BJ (cell line): ENCODE measurements at places on chromosomes 6 and 20.

GRCh38 chr20:47776639-47777038, 8.6 kb downstream of the SULF2 start:
- DNase-seq, result no peak

GRCh38 chr20:52847029-52847660, 125.0 kb upstream of the TSHZ2 start:
- no peak for DNase-seq

DNA sequence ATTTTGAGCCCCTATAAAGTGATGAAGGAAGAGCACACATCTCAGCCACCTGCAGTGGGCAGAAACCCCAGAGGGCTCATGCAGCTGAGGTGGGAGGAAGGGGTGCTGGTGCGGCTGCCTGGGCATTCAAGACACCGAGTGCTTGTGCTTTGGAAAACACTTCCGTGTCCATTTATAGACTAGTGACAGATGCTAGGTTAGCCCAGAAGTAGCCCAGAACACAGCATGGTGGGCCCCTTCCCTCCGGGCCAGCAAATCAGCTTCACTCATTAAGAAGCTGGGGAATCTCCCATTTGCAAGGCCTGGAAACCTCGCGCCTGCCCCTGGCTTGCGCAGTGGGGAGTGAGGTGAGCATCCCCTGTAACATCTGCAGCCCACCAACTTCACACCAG, 12.9 kb downstream of the BEND3 start:
- DNase-seq, result no peak

DNA sequence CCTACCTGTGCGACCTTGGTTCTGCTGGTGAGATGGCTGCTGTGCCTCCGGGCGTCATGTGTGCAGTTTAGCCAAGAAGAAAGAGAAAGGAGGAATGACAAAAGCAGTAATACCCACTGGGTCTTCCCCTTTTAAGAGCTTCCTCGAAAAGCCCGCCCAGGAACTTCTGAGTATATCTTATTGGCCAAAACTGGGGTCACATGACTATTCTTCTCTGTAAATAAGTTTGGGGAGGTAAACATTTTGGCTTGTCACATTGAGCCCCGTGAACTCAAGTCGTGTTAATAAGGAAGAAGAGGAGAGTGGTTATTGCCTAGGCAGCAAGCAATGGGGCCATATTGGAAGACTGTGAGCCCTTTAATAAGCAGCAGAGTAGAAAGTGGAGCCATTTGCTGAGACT, 130.4 kb upstream of the ECI2 start:
- no peak for DNase-seq

DNA sequence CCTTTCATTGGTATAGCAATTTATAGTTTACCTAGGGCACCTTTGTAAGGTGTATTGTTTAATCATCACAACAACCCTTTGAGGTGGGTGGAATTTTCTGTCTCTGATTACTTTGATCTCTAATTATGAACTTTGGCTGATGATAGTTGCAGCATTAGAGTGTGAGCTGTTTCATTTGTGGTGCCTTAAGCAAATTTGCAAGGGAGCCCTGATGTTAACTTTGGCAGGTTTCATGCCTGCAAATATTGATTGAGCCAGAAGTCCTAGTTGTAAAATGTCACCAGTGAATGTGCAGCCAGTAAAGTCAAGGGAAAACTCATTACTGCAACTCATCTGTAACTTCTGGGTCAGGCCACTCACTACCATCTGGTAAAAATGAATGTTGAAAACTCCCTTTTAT, 29.8 kb downstream of the CTNNBL1 start:
- no peak for DNase-seq

- no peak for DNase-seq
Measured at GRCh38 chr6:106924694-106925523, 49.6 kb downstream of the CD24 start.

DNA sequence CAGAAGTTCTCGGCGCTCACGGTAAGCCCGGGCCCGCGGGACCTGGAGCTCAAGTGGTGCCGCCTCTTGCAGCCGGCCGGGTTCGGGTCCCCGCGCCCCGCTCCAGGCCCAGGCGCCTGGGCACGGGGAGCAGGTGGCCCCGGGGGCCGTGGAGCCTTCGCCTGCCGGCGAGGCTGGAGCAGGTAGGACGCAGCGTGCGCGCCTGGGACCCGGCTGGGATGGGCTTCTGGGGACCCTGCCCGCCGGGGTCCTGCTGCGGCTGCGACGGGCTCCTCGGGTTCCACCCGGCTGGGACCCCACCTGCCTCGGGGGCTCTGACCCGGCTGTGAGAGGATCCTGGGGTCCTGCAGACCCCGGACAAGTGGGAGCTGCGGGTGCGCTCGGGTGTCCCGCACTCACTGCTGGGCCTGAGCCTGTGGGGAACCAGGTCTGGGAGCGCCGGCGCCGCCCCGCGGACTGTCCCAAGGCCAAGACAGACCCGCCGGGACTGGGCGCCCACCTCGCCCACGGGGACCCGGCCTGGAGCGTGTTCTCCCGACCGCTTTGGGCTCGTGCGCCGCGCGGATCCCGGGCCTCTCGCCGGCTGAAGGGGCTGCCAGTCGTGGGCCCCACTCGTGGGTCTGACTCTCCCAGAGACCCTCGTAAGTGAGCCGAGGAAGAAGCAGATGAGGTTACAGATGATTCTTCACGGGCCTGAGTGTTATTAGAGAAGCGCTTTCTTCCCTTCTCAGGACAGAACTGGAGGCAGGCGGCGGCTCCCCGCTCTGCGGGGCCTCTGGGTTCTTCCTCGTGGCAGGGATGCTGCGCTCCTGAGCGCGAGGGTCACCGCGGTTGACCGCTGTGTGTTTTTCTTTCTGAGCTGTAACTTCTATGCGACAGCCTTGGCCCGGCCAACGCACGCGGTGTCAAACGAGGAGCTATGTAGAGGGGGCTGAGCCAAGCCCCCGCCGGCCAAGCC, 729 bp downstream of the SMOC2 start:
- DNase-seq, result no peak

DNA sequence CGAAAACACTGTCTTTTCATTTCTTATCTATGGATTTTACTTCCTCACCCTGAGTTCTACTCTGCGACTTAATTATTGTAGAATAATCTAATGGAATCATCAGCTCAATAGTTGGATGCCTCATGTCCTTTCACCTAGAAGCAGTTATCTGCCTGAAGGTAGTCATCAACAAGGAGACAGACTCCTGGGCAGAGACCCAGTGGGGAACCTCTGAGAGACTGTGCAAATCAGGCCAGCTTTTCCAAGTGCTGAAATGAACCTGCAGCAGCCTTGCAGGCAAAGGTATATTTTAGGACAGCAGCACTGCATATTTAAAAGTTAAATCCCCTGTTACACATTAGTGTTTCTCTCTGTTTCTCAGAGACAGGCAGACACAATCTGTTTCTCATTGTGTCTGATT, 99.7 kb upstream of the STMND1 start:
- DNase-seq, result no peak

DNA sequence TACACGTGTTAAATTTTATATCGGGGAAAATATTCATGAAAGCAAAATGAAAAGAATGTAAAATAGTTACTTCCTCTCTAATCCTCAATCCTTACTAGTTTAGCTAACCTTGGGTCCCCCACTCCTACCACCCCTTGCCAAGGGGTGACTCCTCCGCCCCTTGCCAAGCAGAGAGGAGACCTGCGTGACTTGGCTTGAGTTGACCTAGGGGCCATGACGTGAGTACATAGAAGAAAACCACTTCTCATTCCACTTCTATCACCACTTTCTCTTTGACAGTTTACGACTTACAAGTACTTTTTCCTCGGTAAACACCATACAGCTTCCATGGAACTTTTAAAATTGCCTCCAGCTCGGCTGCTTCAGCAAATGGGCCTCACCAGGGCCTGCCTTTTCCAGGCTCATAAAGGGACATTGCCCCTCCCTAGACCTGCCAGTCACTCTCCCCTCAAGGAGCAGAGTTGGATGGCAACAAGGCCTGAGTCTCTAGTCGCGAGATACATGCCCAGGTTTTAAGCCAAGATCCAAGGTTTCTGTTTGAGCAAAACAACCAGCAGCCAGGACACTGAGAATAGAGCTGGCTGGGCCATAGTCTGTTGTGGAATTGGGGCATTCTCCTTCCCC, 29.9 kb downstream of the SDCBP2 start:
- no peak for DNase-seq

- DNase-seq, result no peak
Measured at GRCh38 chr6:80280262-80281010, 174.0 kb downstream of the BCKDHB start.

- no peak for DNase-seq
Measured at GRCh38 chr6:113855500-113856374, 1.4 kb upstream of the MARCKS start.

GRCh38 chr6:31478186-31478950, 19.6 kb upstream of the MICB start:
- DNase-seq, result no peak

GRCh38 chr20:32980990-32981389, 23.2 kb downstream of the SUN5 start:
- DNase-seq, result no peak

GRCh38 chr20:46872328-46873211, 22.1 kb upstream of the EYA2 start:
- DNase-seq, result no peak

GRCh38 chr6:56772737-56773184, 130.1 kb upstream of the DST start:
- no peak for DNase-seq

DNA sequence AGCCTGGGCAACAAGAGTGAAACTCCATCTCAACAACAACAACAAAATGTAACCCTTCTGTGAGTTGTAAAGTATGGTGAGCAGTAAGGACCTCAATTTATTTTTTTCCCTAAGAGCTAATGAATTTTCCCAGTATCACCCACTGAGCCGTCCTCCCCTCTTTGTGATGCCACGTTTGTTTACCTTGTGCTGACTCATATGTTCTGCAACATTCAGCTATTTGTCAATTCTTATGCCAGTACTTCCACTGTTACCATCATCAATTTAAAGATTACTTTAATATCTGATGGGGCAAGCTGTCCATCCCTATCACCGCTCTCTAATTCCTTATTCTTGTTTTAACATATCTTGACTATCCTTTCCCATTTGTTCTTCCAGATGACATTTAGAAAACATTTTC, 37.5 kb downstream of the MAK start:
- DNase-seq, result no peak

- DNase-seq, result no peak
Measured at GRCh38 chr20:62067547-62068260, 2.0 kb upstream of the TAF4 start.

- no peak for DNase-seq
Measured at GRCh38 chr20:2135013-2135412, 33.4 kb downstream of the STK35 start.

DNA sequence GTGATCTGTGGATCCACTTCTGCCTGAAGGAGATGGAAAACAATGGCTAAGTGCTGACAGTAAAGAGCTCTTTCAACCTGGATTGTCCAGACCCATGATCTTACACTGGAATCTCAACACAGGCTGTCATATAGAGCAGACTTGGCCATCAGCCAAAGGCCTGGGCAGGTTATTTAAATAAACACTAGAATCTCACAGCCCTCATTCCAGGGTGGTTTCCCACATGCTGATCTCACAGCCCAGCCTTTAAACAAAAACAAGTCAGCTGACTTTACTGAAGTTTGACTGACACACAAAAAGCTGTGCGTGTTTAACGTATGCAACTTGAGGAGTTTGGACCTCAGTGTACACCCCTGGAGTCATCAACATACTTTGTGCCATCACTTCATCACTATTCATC, 28.4 kb downstream of the SYNDIG1 start:
- no peak for DNase-seq

DNA sequence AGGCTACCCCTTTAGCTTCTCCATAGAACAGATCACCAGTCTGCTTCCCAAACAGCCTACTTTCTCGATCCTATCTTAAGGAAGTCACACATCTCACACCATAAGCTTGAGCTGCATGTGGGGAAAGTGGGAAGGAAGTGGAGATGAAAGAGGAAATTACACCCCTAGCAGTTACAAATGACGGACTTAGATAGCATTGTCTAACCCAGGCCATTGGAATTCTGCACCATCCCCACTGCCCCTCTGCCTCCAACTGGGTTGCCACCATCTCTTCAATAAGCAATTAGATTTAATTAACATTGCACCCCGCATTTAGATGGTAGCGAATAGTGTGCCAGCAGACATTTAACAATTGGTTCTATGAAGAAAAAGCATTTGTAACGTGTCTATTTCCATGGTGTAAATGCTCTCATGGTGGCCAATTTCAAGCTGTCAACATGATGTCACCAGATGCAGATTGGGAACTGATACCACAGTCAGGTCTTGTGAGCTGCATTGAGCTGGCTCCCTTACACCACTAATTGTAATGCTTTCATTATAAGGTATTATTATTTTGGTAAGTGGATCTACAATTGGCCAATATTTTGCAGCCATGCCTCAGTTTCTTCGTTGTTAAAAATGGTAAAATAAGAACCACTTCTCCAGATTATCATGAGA, 124.7 kb downstream of the CD24 start:
- DNase-seq, result no peak

DNA sequence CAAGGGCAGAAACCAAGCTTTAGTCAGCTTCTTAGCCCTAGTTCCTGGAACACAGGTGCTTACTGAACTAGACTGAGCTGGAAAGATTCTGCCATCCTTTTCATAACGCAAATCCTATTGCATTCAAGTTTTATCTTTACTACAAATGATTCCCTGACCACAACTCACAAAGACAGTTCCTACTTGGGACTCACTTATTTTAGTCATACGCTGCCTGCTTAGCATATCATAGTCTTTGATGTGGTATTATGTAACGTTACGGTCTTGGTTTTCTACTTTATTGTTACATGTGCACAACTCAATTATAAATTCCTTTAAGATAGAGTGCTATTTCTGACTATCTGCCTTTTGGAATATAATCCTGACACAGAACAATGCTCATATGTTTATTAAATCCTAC, 59.1 kb downstream of the BLOC1S5 start:
- no peak for DNase-seq

- DNase-seq, result no peak
Measured at GRCh38 chr6:19788686-19789085, 48.5 kb upstream of the ID4 start.

DNA sequence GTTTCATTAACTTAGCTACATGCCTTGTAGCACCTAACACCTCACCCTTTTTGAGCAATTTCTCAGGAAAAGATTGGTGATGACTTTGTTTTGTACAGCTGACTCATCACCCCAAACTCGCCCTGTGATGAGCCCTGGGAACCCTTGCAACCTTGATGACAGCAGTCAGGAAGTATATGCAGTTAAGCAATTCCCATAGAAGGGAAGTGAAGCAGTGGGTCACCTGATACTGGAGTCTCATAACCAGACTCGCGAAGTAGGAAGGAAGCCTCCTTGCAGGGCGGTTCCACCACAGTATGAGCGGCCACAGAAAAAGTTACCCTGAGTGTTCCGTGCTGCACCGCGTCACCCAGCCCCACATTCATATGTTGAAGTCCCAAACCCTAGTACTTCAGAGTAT, 82.0 kb upstream of the EDN1 start:
- DNase-seq, result no peak

- no peak for DNase-seq
Measured at GRCh38 chr6:132830334-132830751, 16.0 kb downstream of the RPS12 start.
